ENCODE measurements at places on chromosomes 16 and 17.
A peak's percentile ranks its signal among the peaks of the same experiment; 100 is the strongest.

GRCh38 chr16:65546353-65546791, 424.5 kb upstream of the CDH11 start:
- DNase-seq, result no peak

- no peak for DNase-seq
Observed at GRCh38 chr16:87046235-87046634, 271.0 kb downstream of the C16orf95 start.

DNA sequence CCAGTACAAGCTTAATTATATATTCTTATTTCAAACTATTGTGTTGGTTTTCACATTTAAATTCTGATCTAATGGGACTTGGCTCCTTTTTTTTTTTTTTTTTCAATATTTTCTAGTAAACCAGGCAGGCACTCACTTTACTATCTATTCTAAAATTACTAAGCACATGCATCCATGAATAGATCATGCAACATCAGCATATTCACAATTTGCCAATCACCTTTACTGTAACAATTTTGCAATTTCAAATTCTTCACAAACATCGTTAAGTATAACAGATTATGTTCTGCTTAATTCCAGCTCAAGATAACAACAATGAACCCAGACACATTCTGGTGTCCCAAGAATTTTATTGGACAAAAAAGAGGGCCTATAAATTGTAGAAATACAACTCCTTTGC, 217.4 kb downstream of the CDH8 start:
- DNase-seq, result no peak

DNA sequence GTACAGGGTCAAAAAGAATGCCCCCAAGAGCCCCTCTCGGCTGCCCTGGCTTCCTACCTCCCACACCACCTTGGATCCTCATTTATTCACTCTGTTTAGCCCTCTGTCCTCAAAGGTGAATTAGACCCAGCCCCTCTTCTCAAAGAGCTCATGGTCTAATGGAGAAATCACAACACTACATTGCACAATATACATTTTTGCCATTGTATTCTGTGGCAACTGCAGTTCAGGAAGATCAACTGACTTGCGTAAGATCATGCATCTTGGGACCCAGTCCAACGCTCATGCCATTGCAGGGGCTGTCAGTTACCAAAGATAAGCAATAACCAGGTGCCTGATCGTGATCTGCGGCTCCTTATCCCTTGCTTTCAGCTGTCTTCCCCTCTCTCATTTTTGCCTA, 1.4 kb downstream of the KRT38 start:
- DNase-seq, result no peak

GRCh38 chr16:63943566-63943965, 1178.3 kb downstream of the CDH11 start:
- no peak for DNase-seq

GRCh38 chr16:30523768-30524574, 2.4 kb downstream of the ZNF768 start:
- no peak for DNase-seq

DNA sequence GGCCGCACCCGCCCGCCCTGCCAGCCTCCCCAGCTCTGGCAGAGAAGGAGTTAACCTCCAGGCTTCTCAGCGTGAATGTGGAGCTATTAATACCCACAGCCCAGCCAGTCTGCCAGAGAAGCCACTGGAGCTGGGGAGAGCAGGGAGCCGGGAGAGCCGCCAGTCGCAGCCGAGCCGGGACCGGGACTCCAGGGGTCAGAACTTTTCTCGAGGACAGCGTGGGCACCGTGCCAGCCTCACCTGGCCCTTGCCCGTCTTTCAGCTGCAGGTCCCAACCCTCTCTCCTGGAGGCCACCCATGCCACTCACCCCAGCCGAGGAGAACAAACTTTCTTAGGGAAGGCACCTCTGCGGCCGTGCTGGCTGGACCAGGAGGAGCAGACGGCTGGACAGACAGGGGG, 33.8 kb upstream of the SBK1 start:
- DNase-seq, result no peak

DNA sequence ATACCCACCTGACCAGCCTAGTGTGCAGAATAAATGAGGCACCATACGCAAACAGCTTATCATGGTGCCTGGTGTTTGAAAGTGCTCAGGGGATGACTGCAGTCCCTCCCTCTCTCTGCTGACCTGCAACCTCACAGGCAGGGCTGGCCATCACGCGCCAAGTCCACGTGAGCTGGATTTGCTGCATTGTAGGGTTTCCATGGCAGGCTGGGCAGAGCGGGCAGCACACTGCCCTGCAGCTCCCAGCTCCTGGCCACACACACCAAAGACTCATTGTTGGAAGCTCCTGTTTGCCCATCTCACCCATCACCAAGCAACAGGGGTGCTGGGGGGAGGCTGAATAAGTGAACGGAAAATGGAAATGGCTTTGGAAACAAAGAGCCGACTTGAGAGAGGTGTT, 81.8 kb downstream of the IRX3 start:
- DNase-seq, result no peak

GRCh38 chr17:64384253-64385186, 6.1 kb downstream of the PECAM1 start:
- no peak for DNase-seq

DNA sequence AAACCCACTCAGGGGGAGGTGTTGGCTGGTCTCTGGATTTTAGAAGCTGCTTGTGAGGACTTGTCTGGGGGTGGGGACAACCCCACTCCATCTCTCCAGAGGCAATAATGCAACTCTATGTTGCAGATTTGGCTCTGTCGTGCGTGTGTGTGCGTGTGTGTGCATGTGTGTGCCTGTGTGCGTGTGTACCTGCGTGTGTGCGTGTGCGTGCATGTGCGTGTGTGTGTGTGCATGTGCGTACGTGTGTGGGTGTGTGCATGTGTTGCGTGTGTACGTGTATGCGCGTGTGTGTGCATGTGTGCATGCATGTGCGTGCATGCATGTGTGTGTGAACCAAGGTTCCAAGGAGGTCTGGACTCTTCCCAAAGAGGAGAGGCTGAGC, 120.4 kb upstream of the LHX1 start:
- DNase-seq, result no peak

- DNase-seq, result no peak
Observed at GRCh38 chr17:75876938-75877751, 1.2 kb downstream of the TRIM47 start.

GRCh38 chr16:77043076-77043475, 147.9 kb upstream of the MON1B start:
- DNase-seq, result no peak

DNA sequence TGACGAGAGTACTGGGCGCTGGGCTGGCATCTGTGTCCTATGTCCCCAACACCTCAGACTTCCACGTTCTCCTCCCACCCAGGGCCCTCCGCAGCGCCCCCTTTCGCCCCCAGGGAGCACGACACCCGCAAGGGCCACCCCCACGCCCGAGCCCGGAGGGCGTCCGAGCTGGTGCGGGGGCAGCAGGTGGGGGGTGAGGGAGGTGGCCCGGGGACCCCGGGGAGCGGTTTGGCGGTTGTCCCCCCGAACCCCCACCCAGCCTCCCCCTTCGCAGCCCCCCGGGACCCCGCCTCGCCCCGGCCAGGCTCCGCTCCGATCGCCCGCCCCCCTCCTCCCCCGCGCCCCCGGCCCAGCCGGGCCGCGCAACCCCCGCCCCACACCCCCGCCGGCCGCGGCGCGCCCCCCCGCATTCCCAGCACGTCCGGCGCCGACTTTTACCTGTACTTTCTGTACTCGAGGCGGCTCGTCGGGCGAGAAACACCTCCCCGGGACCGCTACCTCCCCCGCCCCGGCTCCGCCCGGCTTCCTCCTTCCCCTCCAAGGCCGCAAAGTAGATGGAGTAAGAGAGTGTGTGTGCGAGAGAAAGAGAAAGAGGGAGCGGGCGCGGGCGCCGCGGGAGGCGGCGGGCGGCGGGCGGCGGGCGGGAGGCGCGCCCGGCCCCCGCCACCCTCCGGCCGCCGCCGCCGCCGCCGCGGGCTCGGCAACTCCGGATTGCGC, 901 bp downstream of the CDYL2 start:
- no peak for DNase-seq

GRCh38 chr16:73433731-73434307, 385.9 kb upstream of the ZFHX3 start:
- no peak for DNase-seq

- DNase-seq, result no peak
Observed at GRCh38 chr16:74451951-74452758, 30.9 kb upstream of the CLEC18B start.

DNA sequence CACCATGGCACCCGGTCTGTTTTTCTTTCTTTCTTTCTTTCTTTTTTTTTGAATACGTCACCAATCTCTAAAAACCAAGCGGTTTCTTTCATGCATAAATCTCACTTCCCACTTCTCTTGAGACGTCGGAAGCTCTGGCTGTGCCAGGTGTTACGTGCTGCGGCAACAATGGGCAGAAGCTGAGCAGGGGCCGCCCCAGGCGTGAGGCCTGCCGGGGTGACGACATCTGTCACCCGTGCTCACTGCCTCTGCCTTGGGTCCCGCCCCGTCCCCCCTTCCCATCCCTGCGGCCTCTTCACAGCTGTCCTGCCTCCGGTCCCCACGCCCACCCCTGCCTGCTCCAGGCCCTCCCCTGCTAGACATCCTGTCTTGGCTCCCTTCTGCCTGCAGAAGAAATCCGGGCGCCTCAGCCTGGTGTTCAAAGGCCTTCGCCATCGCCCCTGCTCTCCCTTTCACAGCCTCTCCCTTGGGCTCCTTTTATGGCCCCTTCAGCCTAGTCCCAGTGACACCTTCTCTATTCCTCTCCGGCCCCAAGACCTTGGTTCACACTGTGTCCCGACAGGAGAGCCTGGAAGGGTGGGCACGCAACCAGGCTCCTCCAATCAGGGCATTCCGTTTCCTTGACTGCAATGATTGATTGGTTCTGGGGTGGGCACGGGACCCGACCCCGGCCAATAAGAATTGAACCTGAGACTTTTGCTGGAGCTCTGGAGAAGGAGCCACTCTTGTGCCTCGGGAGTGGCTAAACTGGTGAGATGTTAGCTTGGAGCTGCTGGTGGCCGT, 4.8 kb downstream of the P2RX1 start:
- DNase-seq, result no peak

- peak; percentile 6 for DNase-seq
Observed at GRCh38 chr16:56450275-56450985, 702 bp downstream of the NUDT21 start.
